Calu3 (cell line): ENCODE measurements at places on chromosomes 3 and 15. TPM values are rescaled to one million over a fixed set of nuclear protein-coding genes. Genes with fewer than 3 reads are reported as not detected.

Gene CELSR3
- 24.9 and 28.5 TPM in 2 replicates for total RNA-seq

Gene ACOX2
- 1.1 and 1.4 TPM in 2 replicates for total RNA-seq

Gene SCN5A
- total RNA-seq, result 0.42 and 0.61 TPM in 2 replicates

Gene TRH
- total RNA-seq, result not detected in 2 replicates

Gene GOLGA6B
- total RNA-seq, result 0.61 TPM in 1 of 2 replicates, not detected in the other

Gene CPNE9
- not detected in 2 replicates for total RNA-seq

Gene CNTN4
- total RNA-seq, result 1.6 and 2.9 TPM in 2 replicates

Gene CYP8B1
- not detected in 2 replicates for total RNA-seq

Gene CTXN2
- not detected in 2 replicates for total RNA-seq

DNA sequence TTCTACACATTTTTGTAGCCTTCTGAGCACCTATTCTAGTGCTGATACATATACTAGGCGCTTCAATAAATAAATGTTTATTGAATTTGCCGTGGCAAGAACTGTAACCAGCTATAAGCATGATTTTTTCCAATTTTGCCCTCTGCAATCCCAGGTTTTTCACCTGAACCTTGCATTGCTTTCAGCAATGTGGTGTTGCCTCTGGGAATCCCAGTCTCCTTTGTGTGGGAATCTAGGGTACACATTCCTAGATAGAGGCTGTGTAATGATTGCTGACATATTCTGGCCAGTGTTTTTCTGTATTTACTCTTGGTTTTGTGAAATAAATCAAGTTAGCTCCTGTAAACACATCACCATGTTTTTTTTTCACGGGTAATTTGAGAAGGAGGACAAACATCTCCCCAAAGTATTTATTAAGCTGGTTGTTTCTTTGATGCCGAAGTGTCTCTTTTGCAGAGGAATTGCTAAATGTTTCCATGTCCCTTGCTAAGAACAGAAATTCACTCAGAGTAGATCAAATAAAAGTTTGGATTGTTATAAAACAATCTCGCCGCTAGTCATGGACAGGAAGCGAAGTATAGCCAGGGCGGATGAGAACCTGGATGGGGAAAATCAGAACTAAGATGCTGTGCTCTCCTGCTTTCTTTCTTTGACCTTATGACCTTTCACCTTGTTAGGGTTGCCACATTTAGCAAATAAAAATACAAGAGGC is 1.2 kb downstream of the CFAP91 start:
- DNase-seq, result no peak

GRCh38 chr3:64188810-64189560 is 36.3 kb downstream of the PRICKLE2 start:
- peak; percentile 50 for DNase-seq

GRCh38 chr3:114700637-114701234 is 406.9 kb downstream of the TIGIT start:
- no peak for DNase-seq

DNA sequence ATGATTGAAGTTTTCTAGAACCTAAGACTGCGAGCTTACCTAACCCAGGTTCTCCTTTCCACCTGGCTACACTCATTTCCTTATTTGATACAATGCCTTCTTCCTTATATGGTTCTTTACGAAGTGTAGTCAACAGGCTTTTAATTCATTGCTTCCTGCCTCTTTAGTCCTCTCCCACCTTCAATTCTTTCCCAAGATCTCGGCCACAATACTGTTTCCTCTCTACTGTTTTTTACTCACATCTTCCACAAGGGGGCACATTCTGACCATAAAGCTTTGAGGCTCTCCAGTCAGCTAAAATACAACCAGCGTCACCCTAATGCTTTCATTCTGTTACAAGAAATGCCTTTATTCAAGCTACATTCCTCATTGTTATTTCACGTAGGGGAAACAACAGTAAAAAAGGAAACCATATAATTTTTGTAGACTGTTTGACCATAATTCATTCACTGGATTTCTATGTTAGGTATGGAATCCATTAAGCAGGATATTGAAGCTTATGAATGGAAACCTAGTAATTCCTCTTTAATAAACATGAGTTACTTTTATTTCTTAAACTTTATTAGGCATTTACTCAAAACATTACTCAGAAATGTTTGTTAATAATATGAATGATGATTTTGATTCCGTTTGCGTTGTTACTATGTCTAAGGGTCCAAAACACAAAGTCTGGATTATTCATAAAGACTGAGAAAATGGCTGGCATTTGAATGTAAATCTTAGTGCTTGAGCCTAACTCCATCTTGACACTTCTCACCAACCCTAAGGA is 29.5 kb upstream of the VEPH1 start:
- DNase-seq, result peak; percentile 74

DNA sequence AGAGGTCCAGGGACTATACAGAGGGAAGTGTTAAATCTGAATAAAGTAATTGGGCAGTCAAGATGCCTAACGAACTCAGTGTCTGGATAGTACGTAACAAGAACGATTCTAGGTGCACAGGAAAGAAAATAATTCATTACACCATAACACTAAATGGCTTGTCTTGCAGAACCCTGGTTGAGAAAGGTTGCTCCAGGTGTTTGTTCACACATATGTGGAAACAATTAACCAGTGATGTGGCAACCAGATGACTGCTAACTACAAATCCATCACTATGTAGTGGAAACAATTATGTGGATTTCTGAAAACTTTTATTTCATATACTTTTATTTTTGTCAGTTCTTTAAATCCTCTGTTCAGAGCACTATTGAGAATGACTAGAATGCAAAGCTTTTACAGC is 10.4 kb upstream of the HDC start:
- DNase-seq, result no peak

GRCh38 chr3:59101231-59101736 is 51.5 kb upstream of the CFAP20DC start:
- DNase-seq, result no peak

DNA sequence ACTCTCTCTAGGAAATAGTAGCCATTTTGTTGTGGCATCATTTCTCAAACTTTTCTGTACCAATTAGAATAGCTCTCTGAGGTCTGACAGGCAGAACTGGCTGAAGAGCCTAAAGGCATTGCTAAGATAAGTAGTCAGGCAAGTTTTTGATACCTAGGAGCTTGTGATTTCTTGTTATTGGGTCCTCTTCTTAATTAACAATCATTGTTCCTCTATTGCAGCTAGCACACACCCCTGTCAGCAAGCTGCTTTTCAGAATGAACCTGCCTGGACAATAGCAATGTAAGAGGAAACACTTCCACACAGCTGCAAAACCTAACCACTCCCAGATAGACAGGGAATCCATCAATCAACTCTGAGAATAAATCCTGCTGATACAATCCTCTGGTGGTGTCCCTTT is 403.9 kb upstream of the TBL1XR1 start:
- DNase-seq, result no peak

DNA sequence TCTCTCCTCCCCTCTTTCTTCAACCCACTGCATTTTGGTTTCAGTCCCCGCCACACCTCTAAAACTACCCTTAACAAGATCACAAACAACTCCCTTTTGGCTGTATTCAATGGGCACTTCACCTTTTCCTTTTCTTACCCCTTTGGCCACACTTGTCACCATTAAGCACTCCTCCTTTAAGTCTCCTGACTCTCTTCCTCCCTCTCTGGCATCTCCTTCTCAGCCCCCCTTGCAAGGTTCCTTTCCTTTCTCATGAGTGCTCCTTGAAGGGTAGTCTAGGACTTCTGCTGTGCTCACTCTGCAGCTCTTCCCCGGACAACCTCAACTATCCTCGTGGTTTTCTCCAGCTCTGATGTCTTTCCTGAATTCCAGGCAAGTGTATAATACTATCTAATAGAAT is 103.7 kb downstream of the RPL22L1 start:
- no peak for DNase-seq

DNA sequence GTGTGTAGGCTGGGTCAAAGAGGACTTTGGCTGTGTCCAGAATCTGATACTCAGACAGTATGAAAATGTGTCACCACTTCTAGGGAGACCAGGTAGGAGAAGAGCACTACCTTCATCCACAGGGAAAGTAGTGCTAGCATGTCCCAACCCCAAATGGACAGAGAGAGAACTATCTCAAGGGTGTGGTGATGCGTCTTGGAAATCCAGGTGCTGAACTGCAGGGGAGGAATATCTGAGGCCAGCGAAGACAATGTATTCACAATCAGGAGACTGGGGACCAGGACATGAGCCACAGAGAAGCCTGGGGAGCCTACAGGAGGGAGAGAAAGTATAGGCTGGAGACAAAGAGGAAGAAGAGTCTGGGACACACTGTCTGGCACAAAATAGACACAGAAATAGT is 152.0 kb upstream of the WNT5A start:
- DNase-seq, result no peak

DNA sequence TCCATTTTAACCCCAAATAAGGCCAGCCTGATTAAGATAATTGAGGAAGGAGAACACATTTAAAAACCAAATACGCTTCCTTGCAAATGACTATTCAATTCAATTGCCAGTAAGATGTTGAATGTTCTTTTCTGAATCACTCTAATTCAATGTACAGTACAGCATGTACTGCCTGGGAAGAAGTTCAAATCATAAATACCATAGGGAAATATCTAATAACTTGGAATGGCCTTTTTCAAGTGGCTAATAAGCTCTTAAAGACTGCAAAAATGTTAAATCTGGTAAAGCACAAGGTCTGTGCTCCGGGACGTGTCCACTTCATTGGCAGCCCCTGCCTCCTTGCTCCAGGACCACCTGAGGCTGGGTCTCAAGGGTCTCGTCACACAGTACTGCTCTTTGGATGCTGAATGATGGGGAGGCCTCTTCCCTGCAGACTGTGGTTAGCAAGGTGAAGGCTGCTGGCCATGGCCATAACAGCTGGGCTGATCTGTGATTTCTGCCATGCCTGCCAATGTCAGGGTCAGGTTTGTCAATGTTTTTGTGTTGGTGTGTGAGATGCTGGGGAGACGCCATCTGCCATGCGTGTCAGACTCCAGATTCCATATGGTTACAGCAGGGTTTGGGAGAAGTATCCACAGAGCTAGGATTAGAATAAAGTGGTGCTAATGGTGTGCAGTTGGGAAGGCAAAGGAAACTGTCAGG is 300.5 kb downstream of the ADAMTS17 start:
- no peak for DNase-seq

- DNase-seq, result no peak
Observed at GRCh38 chr3:157418104-157418503, 18.5 kb upstream of the PTX3 start.

- no peak for DNase-seq
Observed at GRCh38 chr3:171977860-171978259, 61.5 kb upstream of the FNDC3B start.

DNA sequence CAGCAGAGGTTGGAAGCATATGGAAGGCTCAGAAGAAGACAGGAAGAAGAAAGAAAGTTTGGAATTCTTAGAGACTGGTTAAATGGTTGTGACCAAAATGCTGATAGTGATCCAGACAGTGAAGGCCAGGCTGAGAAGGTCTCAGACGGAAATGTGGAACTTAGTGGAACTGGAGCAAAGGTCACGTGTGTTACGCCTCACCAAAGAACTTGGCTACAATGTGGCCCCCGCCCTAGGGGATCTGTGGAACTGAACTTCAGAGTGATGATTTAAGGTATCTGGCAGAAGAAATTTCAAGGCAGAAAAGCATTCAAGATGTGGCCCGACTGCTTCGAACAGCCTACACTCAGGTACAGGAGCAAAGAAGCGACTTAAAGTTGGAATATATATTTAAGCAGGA is 83.1 kb downstream of the MYO5A start:
- no peak for DNase-seq

GRCh38 chr3:14507757-14508504 is 32.2 kb downstream of the GRIP2 start:
- DNase-seq, result no peak

DNA sequence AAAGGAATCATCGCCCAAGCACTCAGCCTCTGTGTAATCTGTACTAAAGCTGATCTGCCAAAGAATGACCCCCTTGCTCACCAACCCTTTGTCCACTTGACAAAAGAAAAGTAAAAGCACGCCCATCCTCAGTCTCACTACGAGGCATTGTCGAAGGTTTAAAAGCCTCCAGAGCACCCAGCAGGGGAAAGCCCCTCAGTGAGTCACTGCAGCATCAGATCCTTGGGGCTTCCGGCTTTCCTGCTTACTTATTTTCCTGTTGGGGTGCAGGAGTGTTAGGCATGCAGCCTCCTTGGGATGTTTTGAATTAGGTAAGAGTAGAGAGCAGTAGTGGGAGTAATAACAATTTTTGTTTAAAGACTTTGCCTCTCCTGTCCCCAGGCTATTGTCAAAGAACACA is 216.1 kb downstream of the MTHFS start:
- peak; percentile 73 for DNase-seq

- no peak for DNase-seq
Observed at GRCh38 chr3:66394019-66394752, 106.6 kb downstream of the LRIG1 start.

GRCh38 chr15:63856711-63857460 is 23.1 kb upstream of the HERC1 start:
- no peak for DNase-seq

GRCh38 chr3:114796796-114797195 is 350.3 kb downstream of the ZBTB20 start:
- no peak for DNase-seq

GRCh38 chr3:79199966-79200365 is 567.8 kb downstream of the ROBO1 start:
- DNase-seq, result no peak

DNA sequence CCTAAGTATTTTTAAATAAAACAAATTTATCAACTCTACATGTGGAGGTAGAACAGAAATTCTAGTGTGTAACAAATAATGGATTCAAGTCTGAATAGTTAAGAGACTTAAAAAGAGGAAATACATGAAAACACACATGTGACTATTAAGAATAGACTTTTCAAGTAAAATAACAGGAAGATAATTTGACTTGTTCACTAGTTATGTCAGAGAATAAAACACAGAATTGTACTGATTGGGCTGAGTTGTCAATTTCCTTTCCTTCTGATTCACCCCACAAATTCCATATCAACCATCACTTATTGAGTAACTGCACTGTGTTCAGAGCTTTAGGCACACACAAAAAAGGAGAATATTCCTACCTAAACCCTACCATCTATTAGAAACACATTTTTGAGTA is 557.2 kb downstream of the TUSC7 start:
- no peak for DNase-seq

DNA sequence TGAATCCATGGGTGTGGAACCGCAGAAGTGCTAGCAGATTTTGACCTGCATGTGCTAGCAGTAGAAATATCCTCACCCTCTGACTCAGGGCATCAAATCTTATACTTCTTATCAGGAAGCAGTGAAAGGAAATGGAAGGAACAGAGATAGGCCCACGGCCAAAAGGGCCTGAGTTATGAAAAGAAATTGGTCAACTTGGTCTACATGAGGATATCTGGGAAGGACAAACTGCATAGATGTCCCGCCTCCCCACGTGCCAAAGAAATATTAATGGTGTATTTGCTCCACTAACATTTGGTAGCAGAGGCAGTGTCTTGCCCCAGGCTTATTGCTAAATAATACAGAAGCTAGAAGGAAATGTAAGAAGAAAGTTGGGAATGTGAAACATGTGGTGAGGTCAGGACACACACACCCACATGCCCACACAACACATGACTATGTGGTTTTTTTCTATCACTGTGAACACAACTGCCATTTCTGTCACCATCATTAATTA is 93.6 kb upstream of the COL8A1 start:
- DNase-seq, result peak; percentile 25
